Skeletal muscle tissue (tissue), 5 donors: ENCODE measurements at places on chromosomes 5 and 9. TPM values are rescaled to one million over a fixed set of nuclear protein-coding genes. Genes with fewer than 3 reads are reported as not detected.

The SLC22A5 gene
- 2.1 TPM for total RNA-seq

The CER1 gene
- not detected for total RNA-seq

The IFNA2 gene
- total RNA-seq: not detected

The SPINK7 gene
- total RNA-seq: not detected

The ADGRD2 gene
- not detected for total RNA-seq

The LCN1 gene
- total RNA-seq: not detected

The TMEM252 gene
- not detected for total RNA-seq

The TLX3 gene
- not detected for total RNA-seq
